AG09319 (cell line): ENCODE measurements at places on chromosomes 3 and 15.

- DNase-seq = no peak
Observed at GRCh38 chr3:194269610-194270145, 81.5 kb downstream of the CPN2 start.

DNA sequence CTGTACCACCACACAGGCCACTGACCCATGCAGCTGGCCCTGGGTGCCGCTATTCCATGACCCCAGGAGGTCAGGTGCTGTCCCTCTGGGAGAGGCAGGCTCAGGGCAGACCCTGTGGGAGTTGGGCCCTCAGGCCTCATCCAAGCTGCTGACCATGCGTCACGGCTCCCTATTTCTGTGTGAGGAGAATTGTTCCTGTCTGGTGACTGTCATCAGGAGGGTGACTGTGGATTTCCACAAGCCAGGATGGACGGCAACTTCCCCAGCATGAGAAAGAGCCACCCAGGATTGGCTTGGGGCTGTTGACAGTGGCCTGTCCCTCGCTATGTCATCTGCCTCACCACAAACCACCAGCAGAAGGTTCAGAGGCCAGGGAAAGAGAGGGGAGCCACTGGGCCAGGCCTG lies 41.4 kb downstream of the ZDHHC19 start:
- no peak for DNase-seq

DNA sequence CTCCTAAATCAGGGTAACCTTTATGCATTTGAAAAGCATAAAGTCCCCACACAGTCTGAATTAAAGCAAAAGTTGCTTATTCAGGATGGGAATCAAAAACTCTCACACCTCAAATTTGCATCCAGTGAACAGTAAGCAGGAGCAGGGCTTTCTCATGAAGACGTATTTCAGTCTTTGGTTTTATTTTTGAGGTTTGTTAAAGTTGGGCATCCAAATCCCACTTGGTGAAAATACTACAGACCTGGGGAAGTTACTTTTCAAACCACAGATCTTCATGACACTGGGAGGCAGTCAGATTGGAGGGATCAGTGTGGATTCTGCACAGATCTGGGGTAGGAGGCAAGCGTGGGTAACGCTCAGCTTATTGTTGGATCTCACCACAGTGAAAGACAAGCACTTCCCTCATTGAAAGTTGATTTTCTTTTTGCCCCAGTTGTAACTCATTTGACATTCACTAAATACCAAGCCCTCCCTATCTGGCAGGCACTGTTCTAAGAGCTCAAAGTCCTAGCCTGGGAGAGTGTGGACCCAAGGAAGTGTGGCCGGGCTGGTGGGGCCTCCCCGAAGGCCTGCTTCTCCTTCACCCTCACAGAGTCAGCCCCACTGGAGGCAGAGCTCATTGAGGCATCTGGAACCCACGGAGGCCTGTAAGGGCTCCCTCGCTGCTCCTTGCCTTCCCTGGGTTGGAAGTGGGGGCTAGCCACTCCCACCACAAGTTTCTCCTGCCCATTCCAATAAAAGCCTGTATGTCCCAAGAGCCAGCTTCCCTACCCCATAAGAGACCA lies 783 bp upstream of the ISG20 start:
- DNase-seq = no peak

- no peak for DNase-seq
Observed at GRCh38 chr3:148233403-148233802, 464.3 kb upstream of the AGTR1 start.

DNA sequence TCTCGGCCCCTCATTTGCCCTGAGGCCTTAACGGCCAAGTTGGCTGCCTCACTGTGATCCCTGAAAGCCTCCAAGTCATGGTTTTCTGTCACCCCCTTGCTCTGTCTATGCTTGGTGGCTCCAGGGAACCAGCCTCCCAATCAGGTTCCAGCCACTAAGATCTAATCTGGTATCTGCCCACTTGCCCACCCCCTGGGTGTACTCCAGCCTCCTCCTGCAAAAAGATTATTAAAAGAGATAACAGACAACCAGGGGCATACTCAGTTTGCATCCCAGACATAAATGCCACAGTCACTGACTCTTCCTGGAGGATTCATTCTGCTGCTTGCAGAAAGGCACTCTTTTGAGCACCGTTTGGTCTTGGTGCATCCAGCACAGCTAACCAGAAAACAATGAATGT lies 103.9 kb downstream of the NTRK3 start:
- no peak for DNase-seq

DNA sequence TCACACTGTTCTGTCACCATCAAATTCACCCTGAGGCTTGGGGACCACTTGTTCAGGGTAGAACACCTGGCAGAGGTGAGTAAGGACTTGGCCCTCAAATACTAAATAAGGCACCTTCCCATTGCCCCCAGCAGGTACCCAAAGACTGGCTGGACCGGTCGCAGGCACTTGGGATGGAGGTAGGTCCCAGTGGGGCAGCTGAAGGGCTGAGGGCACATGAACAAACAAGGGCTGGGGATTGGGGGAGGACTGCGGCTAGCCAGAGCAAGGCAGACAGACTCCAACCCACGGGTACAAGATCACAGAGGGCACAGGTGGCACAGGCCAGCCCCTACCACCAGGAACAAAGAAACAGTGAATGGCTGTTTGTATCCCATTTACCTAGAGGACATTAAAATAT lies 1.9 kb downstream of the MRPS25 start:
- DNase-seq = no peak

DNA sequence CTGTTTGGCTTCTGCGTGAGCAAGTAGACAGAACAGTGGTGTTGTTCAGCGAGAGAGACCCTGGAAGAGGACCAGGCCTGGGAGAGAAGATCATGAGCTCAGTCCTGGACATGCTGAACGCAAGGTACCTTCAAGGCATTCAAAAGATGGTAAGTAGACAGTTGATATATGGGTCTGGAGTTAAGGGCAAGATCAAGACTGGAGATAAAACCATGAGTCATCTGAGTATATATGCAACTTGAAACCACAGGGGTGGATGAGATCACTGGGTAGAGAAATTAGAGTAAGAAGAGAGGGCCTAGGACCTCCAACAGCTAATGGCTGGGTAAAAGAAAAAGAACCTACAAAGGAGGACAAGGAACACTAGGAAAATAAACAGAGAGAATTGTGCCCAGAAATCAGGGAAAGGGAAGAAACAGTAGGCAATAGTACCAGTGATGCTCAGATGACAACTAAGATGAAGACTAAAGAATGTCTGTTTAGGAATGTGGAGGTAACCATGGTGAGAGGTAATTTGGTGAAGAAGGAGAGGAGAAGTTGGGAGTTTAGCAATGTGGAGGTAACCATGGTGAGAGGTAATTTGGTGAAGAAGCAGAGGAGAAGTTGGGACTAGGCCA lies 343.2 kb upstream of the ADAMTS9 start:
- DNase-seq = no peak

DNA sequence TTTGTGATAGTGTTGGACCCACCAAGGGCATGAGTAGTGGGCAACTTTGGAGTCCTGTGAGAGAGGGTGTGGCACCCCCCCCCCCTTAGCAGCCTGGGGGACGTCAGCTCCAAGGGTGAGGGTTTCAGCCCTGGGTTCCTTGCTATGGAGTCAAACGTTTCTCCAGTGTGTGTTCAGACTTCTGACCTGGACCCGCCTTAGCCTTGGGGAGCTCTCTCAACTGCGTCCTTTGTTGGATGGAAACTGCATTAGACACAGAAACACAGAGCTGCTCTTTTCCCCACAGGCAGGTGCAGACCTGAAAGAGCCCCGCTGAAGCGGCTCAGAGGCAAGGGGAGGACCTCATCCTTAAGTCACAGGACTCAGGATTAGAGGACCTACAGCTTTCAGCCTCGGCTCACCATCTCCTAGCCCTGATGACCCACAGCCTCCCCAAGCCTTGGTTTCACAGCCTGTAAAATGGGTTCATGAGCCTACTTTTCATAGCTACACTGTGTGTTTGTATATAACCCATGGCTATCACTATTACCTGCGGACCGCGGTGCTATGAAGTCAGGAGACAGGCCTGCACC lies 19.9 kb downstream of the ZNF710 start:
- no peak for DNase-seq

DNA sequence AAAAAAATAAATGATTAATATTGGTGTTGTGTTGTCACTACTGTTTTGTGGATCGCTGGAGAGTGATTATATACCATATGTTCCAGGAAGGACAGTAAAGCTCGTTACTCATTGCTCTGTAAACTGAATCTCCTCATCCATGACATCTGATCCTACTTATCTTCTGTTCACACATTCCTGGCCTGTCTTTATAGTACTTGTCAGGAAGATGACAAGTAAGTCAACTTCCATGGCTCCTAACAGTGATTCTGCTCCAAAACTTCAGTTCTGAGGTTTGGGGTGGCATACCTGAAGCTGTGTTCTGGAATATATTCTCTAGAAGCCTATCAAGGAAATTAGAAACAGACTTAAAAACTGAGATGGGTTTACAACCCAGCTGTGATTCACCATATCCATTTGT lies 288.9 kb downstream of the ZBBX start:
- DNase-seq = no peak

DNA sequence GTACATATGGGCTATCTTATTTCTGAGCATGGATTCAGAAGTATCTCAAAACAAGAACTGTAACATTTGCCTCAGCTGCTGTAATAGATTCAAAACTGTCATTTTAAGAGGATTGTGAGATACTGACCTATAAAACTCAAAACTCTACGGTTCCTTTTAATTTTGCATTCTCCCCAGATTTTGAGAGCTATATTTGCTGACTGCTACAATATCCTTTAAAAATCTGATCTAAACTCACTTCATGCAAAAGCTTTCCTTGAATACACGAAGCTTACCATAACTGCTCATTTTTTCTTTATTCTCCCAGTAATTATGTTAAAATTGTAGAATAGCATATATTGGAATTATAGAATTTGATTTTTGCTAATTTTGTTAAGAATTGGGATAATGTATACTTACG lies 158.7 kb upstream of the ROBO1 start:
- no peak for DNase-seq

GRCh38 chr3:32592011-32592410 lies 21.4 kb upstream of the DYNC1LI1 start:
- DNase-seq = no peak

GRCh38 chr3:105752791-105753415 lies 115.9 kb downstream of the CBLB start:
- no peak for DNase-seq

DNA sequence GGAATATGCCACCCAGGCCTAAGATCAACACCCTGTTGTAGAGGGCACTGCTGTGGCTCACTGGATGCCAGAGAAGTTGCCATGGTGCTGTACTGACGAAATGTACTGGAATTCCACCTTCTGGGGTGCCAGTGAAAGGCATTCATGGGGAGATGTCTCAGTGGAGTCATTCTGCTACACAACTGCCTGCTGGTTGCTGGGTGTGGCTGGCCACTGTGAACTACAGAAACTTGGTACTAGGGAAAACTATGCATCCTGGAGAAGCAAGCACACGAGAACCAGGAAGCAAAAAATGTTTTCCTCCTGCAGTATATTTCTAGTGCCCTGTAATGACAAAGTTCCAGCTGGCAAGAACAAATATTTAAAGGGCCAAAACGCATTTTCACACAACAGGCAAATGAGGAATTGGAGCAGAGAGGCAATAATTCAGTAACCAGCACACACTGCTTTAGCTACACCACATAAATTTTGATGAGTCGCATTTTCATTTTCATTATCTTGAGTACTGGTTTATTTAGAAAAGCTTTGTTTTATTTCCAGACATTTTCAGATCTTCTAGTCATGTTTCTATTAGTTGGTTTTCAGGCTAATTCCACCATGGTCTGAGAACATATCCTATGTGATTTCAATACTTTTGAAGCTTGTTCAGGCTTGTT lies 18.3 kb upstream of the RFX7 start:
- DNase-seq = no peak

GRCh38 chr15:65219137-65219536 lies 7.9 kb upstream of the CILP start:
- no peak for DNase-seq

DNA sequence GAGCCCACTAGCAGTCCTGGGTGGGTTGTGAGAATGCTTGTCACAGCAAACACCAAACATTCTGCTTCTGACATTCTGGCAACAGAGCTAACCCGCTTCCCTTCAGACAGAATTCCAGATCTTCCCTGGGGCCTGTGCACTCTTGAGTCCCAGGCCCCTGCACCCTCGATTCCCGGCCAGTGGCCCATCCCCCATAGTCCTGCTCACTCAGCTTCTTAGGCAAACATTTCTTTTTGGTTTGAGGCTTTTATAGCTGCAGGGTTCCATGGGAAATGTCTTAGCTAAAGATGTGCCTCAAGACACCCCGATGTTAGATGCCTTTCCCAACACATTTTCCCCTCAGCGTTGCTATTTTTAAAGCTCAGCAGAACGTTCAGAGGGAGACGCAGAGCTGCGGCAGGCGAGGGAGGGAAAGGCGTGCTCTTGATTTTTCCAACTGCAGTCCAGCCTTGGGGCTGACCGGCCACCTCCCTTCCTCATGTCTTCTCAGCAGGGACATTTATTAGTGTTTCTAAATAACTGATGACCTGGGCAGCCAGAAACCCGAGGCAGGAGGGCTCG lies 35.2 kb downstream of the ABTB1 start:
- DNase-seq = no peak

DNA sequence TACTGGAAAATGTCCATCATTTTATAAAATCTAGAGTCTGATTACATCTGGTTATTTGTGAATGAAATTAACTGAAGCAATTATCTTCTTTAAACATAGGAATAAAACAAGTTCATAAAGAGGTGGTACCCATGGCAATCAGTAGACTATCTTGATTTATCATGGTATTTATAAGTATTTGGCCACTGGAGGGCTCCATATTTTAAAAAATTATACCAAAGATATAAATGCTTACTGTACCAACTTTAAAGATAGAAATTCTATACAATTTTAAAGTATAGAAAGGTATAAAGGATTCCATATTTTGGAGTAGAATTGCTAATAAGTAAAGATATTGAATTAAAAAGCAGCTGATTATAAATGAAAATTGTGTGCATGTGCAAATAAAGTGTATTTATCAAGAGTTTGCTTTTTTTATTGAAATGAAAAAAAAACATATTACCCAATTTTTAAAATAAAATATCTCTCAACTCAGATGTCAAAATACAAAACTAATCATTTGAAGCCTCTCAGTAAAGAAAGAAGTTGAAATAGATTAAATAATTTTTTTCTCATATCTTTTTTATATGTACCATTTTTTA lies 105.3 kb downstream of the BBX start:
- no peak for DNase-seq

- no peak for DNase-seq
Observed at GRCh38 chr3:4495294-4496086, 2.3 kb downstream of the ITPR1 start.

GRCh38 chr3:41592753-41593510 lies 369.0 kb downstream of the ULK4 start:
- no peak for DNase-seq

DNA sequence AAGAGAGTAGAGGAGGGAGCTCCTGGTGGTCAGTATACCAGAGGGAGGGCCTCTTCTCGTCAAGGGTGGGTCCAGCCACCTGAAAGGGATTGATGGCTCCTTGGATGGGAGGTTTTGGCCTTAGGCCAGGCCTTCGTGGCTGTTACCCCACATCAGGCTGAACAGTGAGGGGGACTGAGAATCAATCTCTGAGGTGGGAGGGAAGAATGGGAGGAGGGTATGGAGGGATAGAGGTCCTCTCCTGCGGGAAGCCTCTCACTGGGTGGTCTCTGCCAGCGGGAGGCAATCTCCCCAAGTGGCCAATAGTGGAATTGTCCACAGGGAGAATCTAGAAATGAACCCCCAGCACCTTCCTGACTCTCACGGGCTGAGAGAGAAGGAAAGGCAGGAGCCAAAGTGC lies 53.5 kb downstream of the BSN start:
- DNase-seq = no peak
